ENCODE measurements at places on chromosomes 13 and 19.
A peak's percentile ranks its signal among the peaks of the same experiment; 100 is the strongest.

DNA sequence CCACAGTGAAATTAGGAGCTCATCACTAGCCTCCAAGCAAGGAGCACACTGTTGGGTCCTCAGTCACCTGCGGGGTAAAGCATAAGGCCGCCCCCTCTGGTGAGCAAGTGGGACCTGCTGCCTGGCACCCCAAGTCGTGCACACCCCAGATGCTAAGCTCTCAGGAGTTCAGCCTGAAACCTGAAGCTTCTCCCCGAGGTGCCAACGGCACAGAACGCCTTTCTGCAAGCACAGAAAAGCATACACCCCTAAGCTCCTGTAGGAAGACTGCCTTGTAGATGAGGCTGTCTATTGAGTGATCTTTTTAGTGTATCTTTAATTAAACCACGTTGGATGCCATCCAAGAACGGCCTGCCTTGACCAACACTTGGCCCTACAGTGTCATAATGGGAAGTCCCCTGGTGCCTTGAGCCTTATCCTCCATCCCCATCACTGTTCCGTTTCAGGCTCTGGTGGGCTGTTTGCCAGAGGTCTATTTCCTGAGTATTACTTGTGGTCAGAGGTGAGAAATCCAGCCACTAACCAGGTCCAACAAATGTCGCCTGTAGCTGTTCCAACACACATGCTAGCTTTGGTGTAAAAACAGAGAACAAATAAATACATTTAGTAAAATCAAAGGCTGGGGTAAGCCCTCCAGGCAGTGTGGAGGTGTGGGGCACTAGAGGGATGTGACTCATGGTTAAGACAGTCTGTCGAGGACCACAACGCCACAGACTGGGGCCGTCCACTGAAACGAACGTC, 44.8 kb downstream of the C13orf42 start:
- no peak for DNase-seq

DNA sequence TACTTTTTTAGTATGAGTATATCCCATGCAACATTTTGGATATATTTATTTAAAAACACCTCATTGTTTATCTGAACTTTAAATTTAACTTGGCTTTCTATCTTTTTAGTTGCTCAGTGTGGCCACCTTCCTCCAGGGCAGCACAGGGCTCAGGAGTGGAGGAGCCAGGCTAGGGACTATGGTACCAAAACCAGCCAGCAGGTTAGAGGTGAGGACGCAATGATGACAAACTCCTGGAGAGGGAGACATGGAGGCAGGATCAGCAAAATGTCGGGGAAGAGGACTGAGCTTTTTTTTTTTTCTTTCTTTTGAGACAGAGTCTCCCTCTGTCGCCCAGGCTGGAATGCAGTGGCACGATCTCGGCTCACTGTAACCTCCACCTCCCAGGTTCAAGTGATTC, 29.6 kb upstream of the CALM3 start:
- no peak for DNase-seq

GRCh38 chr19:20357921-20358320, 190.9 kb downstream of the ZNF486 start:
- DNase-seq: no peak

DNA sequence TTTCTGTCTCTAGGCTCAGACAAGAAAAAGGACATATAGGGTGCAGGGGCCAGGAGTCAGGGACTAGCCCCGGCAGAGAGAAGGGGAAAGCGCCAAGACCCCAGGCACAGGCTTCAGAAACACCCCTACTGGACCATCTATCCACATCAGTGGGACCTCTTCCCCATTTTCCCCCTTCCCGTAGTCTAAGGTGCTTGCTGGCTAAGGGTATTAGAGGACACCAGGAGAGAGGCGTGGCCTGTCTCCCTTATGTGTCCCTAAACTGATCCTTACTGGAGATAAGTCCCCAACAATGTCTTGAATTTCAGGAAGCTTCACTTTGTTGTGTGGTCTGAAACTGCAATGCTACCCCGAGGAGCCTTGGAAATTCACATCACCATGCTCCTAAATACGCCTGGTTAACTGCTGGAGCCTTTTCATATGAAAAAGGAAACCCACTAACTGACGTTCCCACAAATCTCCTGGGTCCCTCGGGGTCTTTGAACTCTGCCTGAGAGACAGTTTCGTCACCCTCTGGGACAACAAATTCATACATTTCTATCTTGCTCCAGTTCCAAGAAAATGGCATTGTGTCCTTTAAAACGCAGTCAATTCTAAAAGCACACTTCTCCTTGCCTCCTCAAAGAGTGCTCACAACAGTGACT, 197.7 kb downstream of the COL4A1 start:
- no peak for DNase-seq

GRCh38 chr19:56748378-56748777, 76.8 kb upstream of the ZNF835 start:
- no peak for DNase-seq

DNA sequence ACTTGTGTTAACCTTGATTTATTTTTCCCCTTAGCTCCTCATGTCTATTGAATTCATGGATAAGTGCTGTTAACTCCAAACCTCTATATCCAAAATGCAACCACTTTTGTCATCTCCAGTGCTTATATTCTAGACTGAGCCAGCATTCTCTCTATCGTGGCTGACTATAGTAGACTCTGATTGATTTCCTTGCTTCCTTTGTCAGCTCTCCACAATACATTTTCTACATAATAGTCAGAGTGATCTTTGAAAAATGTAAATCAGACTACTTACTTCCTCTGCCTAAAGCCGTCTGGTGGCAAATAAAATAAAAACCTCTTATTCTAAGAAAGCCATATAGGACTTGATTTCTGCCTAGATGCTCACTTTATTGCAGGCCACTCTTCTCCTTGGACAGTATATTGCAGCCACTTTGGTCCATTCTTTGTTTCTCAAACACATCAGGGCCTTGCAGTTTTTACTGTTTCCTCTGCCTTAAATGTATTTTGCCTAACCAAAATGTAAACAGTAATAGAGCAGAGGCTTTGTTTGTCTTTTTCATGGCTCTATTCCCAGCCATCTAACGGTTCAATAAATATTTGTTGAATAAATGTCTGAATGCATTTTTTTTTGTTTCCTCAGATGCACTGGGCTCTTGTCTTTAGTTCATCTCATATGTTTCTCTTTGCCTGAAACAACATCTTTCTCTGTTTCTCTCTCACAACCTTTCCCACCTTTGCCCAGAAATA, 243.6 kb upstream of the CSNK1A1L start:
- DNase-seq: peak; percentile 20

DNA sequence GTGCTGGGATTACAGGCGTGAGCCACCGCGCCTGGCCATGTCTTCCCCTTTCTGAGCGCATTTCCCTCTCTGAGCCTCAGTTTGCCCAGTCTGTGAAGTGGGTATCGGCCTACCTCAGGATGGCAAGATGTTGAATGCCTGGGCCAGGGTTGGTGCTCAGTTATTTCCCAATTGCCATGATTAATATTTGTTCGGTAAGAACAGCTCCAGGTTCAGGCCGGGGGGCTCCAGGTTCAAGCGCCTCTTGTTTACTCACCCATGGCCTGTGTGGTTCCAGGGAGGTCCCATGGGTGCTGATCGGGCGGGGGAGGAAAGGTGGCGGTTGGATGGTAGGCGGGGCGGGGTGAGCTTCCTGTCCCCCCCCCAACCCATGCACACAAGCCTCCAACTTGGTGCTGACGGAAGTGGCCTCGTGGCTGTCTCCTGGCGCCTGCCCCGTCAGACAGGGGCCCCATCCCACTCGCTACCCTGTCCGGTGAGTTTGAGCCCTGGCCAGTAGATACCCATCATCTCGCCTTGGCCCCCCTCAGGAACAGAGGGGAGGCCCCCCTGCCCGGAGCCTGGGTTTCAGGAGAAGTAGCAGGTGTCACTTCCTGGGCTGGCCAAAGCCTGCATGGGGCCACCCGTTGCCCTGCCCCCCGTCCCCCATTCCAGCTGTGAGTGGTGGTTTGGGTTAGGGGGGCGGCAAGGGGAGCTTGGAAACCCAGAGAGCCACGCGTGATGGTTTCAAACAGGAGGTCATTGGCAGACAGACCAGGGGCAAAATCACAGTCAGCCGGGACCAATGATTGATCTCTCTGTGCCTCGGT, at the start of gene FCHO1:
FCHO1 (plus strand) TSS at position 375 of the 809 bp plus-strand sequence. CDS start 3,688 bp downstream, outside the sequence.
- no peak for DNase-seq

DNA sequence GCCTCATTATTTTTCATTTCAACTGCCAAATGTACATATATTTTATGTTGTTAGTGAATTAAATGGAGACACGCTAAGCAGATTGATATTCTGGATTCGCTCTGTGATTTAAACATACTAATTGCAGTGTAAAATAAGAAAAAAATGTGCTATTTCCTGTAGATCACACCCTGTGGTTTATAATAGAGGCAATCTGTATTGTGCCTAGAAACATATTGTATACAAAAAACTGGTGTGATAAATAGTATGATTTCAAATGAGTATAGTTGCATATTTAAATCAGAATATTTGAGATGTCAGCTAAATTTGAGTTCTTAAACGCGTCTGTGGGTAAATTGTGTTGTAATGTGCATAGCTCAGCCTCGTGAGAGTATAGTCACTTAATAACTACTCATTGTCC, 643.9 kb downstream of the TBC1D4 start:
- DNase-seq: no peak

GRCh38 chr19:11261971-11262839, at the start of gene DOCK6:
Gene DOCK6, minus strand, starts transcription at chr19:11262524. Its CDS starts 84 bp downstream, at chr19:11262440.
- DNase-seq: no peak

- DNase-seq: no peak
Measured at GRCh38 chr13:40552895-40553294, 113.5 kb downstream of the FOXO1 start.

DNA sequence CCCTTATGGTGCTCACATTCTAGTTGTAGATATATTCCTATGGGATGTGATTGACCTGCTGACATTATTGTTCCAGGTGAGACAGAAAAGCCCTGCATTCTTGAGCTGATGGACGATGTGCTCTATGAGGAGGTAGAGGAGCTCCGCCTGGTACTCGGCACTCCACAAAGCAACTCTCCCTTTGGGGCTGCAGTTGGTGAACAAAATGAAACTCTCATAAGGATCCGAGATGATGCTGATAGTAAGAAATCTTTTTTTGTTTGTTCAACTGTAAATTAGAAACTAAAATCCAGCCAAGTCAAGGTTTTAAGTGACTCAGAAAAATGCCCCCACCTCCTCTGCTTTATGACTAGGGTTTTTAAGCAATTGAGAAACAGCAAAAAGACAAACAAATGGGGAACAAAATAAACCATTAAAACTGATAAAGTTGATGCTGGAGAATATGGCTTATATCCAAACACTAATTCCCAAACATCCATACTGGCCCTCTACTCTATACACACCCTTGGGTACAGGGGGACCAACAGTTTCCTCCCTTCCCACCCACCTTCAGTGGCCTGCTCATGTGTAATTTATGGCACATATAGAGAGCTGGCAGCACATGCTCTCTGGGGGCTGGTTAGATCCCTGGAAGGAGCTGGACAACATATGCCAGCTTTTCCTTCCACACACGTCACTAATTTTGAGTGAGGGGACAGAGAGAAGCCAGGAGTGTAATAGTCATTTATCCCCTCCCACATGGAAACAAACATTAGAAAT, 139.6 kb downstream of the STOML3 start:
- DNase-seq: no peak

- no peak for DNase-seq
Measured at GRCh38 chr19:31594701-31595100, 245.5 kb upstream of the TSHZ3 start.

GRCh38 chr19:4929186-4929585, 19.9 kb downstream of the UHRF1 start:
- DNase-seq: no peak

GRCh38 chr13:76516013-76516412, 370.2 kb downstream of the KCTD12 start:
- no peak for DNase-seq
